ENCODE measurements at places on chromosomes 7 and 10. TPM values are rescaled to one million over a fixed set of nuclear protein-coding genes. Genes with fewer than 3 reads are reported as not detected.
A peak's percentile ranks its signal among the peaks of the same experiment; 100 is the strongest.

The SEPTIN14 gene
- polyA plus RNA-seq = not detected

The NRG3 gene
- not detected for polyA plus RNA-seq

The MSMB gene
- not detected for polyA plus RNA-seq

The LRGUK gene
- 0.21 TPM for polyA plus RNA-seq

The EBLN1 gene
- polyA plus RNA-seq = not detected

The PLXDC2 gene
- polyA plus RNA-seq = 0.07 TPM

The PNLIPRP1 gene
- polyA plus RNA-seq = not detected

The LAMB1 gene
- polyA plus RNA-seq = 143 TPM

The PLEKHS1 gene
- 0.08 TPM for polyA plus RNA-seq

The MSS51 gene
- polyA plus RNA-seq = 0.47 TPM

The RBP4 gene
- 6.0 TPM for polyA plus RNA-seq

The CFAP43 gene
- 0.31 TPM for polyA plus RNA-seq

The OPN1SW gene
- polyA plus RNA-seq = not detected

The HYAL4 gene
- polyA plus RNA-seq = not detected

The MAGI2 gene
- polyA plus RNA-seq = 0.53 TPM

The GPR26 gene
- not detected for polyA plus RNA-seq

The ACTL6B gene
- polyA plus RNA-seq = not detected

The NACAD gene
- 0.30 TPM for polyA plus RNA-seq

The CAMK1D gene
- 6.5 TPM for polyA plus RNA-seq

The URGCP gene
- 19.8 TPM for polyA plus RNA-seq

The RPEL1 gene
- polyA plus RNA-seq = 0.20 TPM

The NODAL gene
- polyA plus RNA-seq = not detected

GRCh38 chr7:17787257-17787656, 153.0 kb downstream of the SNX13 start:
- DNase-seq = no peak

DNA sequence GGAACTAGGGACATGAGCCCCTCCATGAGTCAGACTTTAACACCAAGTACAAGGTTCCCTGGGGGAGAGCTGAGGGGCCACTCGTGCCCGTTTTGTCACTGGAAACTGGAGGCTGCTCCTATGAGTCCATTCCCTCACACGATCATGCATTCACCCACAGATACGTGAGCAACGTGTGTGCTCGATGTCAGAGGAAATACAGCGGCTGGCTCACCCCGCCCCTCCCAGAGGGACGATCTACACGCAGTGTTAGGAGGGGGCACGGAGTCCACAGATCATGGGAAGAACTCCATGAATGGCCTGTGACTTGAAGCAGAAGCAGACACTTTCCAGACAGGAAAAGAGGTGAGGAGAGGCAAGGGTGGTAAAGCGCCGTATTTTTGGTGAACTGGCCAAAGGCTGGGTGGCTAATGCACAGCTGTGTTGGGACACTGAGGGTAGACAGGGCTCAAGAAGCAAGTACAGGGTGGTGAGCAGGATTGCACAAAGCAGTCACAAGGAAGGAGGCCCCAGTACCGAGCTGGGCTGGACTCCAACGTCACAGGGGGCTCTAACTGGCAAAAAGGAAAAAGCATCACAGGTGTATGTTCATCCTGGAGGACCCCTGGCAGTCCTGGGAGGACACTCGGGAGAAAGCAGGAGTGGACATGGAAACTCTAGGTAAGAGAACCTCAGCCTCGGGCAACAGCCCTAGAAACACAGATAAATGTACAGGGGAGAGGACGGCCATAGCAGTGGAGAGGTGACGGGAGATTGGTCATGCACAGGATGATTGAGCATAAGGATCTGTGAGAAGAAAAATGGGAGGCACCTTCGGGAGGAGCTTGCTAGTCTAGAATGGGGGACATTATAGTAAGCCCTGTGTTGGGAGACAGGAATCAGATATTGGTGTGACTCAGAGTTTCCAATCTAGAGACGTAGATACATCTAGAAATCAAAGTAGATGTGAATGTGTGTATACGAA, 41.2 kb downstream of the TNS3 start:
- no peak for DNase-seq

- no peak for DNase-seq
Measured at GRCh38 chr7:41984888-41985287, 252.1 kb downstream of the GLI3 start.

DNA sequence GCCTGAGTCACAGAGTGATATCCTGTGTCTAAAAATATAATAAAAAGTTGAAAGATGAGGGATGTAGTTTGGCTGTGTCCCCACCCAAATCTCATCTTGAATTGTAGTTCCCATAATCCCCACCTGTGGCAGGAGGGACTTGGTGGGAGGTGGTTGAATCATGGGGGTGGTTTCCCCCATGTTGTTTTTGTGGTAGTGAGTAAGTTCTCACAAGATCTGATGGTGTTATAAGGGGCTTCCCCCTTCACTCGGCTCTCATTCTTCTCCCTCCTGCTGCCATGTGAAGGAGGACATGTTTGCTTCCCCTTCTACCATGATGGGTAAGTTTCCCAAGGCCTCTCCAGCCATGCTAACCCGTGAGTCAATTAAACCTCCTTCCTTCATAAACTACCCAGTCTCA, 25.1 kb upstream of the UBE3C start:
- no peak for DNase-seq

GRCh38 chr10:121965996-121966395, 9.0 kb downstream of the NSMCE4A start:
- DNase-seq = no peak

- DNase-seq = no peak
Measured at GRCh38 chr7:124713086-124713485, 52.5 kb downstream of the GPR37 start.

GRCh38 chr7:128427289-128427891, 17.6 kb upstream of the IMPDH1 start:
- DNase-seq = peak; percentile 76

GRCh38 chr7:134750083-134751062, 29.1 kb upstream of the CALD1 start:
- DNase-seq = peak; percentile 56

- DNase-seq = no peak
Measured at GRCh38 chr7:85392326-85392725, 205.5 kb upstream of the SEMA3D start.

GRCh38 chr7:2730846-2731770, 43.1 kb downstream of the AMZ1 start:
- DNase-seq = no peak

DNA sequence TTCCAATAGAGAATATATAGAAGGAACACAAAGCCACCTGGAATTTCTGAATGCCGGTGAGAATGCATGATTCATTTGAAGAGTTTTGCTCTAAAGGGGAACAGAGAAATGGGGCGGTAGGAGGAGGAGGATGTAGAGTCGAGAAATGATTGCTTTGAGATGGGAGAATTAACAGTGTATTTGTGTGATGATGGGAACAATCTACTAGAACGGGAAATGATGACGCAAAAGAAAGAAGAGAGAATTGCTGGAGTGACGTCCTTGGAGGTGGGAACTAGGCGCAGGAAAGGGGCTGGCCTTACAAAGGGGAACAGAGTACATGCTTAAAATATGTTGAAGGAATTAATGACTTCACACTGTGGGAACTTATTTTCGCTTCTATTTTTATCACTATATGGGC, 188.1 kb downstream of the SDHAF3 start:
- no peak for DNase-seq

DNA sequence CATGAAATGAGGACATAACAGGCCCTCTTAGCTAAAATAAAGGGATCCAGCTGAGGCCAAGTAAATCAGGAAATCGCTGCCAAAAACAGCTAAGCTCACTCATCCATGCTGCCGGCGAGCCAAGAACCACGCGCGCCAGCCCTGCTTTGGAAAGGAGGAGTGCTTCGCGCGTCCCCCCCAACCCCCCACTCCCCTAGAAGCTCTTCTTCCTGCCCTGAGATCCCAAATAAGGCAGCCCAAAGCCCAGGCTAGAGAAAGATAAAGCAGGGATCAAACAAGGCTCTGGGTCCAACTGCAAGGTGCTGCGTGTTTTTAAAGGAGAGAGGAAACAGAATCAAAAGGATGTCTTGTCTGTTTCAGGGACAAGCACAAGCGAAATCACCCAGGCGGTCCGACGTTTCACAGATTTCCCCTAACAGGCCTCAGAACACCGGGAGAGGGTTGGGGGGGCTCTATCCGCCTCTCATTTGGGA, 168.3 kb upstream of the AUTS2 start:
- DNase-seq = no peak

GRCh38 chr7:155798673-155799439, 13.4 kb downstream of the SHH start:
- no peak for DNase-seq

DNA sequence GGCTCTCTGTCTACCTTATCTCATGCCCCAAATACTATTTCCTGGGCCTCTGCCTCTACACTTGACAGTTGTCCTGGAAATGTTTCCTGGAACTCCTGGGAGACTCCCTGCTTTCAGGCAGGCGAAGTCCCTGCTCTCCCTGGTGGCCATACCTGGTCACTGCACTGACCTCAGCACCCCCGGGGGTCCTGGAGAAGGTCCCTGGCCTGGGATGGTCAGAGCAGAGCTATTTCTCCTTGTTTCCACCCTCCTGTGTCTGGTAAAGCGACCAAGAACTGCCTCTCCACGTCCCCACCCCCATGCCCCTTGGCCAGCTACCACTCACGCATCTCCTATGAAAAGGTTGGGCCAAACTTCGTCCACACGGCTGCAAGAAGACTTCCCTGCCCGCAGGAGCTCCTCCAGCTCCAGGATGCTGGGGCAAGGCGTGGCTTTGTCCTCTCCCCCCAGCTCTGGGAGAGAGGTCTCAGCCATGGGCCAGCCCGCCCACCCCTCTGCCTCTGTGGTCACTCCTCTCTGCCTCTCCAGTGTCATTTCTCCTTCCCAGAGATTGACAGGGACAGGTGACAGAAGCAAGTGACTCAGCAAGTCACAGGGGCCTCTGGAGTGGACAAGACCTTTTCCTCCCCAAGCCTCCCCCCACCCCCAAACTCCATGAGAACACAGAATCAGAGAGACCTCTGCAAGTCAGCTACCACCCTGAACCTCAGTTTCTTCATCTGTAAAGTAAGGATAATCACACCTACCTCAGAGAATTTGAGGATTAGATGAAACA, 2.6 kb upstream of the SAMD8 start:
- DNase-seq = peak; percentile 89

DNA sequence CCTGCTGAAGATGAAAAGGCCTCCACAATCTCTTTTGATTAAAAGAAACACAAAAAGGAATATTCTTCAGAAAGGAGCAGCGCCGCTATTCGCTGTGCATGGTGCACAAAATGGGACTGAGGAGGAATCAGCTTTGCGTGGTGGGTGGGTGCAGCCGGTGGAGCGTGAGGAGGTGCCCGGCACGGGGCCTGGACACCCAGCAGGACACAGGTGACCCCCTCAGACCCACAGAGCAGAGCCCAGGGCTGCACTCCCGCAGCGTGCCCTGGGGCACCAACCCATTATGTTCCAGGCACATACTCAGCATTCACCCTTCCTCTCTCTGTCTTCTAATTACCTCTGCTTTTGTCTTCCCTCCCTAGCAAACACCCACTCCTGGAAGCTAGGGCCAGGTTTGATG, 238.0 kb upstream of the PPP2R2D start:
- DNase-seq = no peak

DNA sequence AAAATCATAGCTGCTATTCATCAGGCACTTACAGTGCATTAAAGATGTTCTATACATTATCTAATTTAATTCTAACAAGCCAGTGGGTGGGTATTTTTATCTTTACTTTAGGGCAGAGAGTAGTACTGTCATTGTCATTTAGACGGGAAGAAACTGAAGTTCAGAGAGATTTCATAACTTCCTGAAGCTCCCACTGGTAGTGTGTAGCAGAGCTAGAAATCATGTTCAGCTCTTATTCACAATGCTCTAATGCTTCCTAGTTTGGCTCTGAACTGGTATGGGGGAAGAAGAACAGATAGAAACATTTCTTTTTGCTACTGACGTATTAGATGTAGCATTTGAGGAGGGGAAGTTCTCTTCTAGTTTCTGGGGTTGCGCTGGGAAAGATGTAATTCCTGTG, 116.7 kb downstream of the CYP26A1 start:
- no peak for DNase-seq

DNA sequence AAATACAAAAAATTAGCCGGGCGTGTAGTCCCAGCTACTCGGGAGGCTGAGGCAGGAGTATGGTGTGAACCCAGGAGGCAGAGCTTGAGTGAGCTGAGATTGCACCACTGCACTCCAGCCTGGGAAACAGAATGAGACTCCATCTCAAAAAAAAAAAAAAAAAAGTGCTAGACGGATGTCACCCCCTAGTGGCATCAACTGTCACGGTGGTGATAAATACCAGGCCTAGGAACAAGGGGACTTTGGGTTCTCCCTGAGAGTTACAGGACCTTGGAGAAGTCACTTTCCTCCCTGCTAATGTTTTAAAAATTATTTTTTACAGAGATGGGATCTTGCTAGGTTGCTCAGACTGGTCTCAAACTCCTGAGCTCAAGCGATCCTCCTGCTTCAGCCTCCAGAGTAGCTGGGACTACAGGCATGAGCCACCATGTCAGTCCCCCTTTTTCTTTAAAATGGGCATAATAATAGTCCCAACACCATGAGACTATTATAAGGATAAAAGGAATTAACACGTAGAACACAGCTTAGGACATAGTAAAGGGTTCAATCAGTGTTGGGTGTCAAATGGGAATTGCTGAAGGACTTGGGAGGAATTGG, 2.6 kb upstream of the TMEM130 start:
- DNase-seq = peak; percentile 45

DNA sequence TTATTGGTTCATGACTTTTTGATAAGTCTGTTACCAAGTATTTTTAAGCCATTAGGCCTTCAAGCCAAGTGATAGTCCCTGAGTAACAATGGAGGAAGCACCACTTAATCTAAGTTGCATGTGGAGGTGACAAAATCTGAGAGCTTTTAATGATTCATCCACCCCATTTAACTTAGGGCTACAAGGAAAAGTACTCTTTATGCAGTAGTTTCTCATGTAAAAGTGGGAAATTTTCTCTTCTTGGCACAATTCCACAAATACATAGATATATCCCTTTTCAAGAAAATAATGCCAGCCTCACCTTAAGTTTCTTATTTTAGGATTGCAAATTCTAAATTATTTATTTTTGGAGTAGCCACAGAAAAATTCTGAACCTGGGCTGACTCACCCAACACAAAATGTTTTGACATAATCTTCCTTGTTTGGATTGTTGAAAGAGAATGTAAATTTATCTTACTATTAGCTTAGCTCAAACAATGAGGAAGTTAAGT, 85.7 kb downstream of the SUGCT start:
- no peak for DNase-seq

GRCh38 chr10:58887474-58887873, 289.0 kb upstream of the PHYHIPL start:
- DNase-seq = no peak

- no peak for DNase-seq
Measured at GRCh38 chr10:125261491-125262186, 101.3 kb upstream of the CTBP2 start.

DNA sequence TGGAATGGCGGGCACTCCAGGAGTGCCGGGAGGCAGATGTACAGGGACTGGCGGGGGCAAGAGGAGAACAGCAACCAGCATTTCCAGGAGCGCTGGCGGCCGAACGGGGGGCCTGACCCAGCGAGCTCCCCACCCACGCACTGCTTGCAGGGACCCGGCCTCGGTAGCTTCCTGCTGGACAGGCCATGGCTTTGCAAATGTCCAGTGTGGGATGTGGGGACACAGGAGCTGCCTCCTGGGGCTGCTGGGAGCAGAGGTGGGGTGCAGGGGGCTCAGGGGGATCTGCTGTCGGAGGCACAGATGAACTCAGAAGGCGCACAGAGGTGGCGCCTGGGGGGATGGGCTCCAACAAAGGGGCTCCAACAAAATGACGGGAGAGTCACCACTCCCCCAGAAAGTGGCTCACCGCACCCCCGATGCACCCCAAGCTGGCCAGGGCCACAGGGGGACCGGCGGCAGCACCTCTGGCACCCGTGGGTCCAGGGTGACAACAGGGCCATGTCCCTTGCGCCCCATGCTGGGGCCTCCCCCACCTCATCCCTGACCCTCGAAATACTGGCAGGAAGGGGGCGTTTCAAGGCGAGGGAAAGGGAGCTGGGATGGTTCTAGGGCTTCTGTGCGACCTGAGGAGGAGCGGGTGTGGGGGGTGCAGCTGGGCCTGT, 41.1 kb downstream of the AP5Z1 start:
- no peak for DNase-seq
